NCI-H2081 (cell line): ENCODE measurements at places on chromosomes 16 and 17.

- peak; percentile 86 for DNase-seq
Measured at GRCh38 chr17:47949197-47949759, 7.9 kb downstream of the PNPO start.

DNA sequence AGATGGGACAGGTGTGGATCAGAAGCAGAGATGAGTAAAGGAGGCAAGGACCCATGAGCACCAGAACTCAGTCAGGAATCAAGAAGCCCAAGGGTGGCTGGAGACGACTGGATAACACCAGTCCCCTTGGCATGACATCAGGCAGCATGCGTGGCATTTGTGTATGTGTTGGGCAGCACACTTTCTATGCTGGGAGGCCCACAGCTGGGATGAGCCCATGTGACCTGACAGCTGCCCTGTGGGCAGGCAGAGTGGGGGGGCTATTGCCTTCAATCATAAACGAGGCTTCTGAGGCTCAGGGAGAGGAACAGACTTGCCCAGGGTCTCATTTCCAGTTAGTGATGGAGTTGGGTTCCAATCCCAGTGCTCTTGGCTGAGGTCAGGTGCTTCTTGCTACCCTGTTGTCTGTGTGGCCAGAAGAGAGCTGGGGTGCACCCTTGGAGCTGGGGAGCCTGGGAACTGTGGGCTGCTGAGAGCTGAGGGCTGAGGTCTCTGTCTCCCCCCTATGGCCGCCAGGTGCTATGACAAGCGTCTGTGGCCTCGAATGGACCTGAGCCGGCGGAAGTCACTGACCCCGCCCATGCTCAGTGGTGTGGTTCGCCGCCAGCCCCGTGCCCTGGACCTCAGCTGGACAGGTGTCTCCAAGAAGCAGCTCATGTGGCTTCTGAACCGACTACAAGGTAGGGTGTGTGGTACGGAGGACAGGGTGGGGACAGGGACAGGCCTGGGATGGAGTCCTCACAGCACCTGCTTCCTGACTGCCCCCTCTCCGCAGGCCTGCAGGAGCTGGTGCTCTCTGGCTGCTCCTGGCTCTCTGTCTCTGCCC lies 7.1 kb upstream of the ORAI3 start:
- peak; percentile 53 for DNase-seq

DNA sequence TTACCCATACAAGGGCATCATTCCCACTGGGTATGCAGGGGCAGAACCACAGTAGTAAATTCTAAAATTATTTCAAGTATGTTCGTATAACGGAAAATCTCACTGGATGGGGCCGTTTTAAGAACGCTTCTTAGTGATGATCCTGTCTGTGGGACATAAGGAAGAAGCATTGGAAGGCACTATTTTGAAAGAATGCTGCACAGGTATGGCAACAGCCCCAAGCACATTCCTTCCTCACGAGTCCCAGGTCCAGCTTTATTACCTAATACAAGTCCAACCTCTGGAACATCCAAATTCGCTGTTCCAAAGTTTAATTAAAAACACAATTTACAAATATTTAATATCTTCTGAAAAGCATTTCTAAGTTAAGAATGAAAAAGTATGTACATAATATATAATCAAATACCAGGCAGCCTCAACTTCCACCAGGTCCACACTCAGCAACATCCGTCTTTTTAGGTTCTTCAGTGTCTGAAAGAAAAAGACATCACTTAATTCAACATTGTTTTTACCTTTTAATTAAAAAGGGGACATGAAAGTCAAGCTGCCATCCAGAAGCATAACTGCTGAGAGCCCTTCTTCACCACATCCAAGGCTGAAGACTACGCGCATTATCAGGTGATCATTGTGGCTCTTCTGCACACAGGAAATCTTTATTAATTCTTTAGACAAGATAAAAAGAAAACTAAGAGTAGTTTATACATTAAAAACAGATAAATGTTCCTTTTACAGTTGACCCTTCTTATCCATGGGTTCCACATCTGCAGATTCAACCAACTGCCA lies 49.8 kb downstream of the BRD7 start:
- no peak for DNase-seq

GRCh38 chr17:71942626-71943025 lies 178.2 kb upstream of the SOX9 start:
- DNase-seq, result no peak

DNA sequence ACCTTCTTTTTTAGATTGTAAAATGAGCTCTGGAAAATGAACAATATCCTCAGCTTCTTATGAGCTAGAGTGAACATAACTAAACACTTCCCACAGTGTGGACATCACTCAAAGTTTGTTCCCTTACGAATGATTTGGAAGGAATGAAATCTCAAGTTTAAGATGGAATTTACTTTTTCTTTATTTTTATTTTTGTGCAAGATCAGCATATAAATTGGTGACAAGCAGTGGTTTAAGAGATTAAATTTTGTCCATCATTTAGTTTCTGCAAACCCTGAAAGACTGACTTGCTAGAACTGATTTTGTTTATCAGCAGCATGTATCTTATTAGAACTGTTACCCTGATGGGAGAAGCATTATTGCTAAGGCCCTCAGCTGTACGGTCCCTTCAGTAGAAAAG lies 420.1 kb downstream of the CDH8 start:
- DNase-seq, result no peak

- no peak for DNase-seq
Measured at GRCh38 chr16:85190572-85190971, 78.3 kb upstream of the CIBAR2 start.

DNA sequence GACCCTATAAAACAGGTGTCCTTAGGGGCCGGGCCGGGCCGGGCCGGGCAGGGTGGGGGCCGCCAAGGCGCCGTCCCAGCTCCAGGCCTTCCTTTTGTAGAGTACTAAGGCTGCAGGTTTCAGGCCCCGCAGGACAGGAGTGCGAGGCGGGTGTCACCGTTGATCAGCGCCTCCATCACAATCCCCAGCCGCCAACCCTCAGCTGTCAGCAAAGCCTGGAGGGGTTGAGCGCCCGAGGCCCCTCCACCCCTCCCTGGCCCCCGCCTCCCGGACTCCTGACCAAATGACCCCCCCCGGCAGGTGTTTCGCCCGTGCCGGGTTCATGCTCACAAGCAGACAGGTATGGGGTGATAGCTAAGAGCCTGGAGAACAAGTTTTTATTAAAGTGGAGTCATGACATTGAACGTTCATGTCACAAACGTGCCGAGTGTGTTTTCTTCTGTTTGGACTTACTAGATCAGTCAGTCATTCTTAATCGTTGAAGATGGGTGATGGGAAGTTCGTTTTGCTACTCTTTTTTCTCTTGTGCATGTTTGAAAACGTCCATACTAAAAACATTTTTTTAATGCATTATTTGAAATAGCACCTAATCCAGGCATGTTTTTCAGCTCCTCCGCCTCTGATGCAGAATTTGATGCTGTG lies 534 bp downstream of the ARL2BP start:
- peak; percentile 19 for DNase-seq

- no peak for DNase-seq
Measured at GRCh38 chr16:17299790-17300189, 171.0 kb downstream of the XYLT1 start.

GRCh38 chr16:2836646-2837508 lies 6.8 kb downstream of the ZG16B start:
- no peak for DNase-seq

DNA sequence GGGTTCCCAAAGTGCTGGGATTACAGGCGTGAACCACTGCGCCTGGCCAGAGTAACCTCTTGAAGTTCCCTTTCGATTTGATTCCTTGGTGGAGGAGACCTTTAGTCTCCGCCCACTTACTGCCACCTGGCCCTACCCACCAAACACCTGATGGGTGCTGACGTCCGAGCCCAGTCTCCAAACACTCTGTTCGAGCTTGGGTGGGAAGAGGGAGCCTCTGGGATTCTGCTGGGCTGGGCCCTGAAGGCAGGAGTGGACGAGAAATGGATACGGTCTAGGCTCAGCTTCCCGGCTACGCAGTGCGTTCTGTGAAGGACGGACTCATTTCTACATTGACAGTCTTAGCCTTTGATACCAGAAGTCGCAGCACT lies 870 bp upstream of the ITGA3 start:
- DNase-seq, result peak; percentile 75

DNA sequence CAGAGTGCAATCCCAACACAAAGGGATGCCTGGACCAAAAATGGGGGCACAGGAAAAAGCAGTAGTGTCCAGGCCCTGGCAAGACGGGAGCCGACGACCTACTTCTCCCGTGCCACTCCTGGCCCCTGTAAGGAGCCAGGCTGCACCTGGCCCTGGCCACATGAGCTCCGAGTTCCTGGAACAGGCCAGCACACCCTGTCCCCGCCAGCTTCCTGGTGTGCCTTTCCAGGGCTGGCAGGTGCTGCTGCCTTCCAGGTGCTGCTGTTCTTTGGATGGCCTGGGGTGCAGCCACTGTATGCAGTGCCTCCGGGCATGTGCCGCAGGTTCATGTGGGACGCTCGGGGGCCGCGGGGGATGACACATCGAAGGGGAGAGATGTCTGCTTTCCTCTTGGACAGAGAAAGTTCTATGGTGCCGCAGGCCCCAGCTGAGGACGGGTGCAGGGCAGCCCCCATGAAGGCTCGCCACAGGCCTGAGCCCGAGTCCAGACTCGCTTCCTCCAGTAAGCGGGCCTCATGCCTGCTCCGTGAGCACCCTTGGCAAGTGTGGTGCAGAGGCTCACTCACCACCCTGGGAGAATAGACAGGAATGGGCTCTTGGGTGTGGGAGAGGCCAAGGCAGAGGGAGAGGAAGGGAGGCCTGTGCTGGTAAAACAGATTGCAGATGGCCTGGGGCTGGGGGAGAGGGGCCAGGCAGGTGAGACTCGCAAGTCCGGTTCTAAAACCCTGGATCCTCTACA lies 54.7 kb upstream of the FASN start:
- peak; percentile 81 for DNase-seq

GRCh38 chr16:53457670-53458069 lies 23.4 kb downstream of the RBL2 start:
- no peak for DNase-seq

DNA sequence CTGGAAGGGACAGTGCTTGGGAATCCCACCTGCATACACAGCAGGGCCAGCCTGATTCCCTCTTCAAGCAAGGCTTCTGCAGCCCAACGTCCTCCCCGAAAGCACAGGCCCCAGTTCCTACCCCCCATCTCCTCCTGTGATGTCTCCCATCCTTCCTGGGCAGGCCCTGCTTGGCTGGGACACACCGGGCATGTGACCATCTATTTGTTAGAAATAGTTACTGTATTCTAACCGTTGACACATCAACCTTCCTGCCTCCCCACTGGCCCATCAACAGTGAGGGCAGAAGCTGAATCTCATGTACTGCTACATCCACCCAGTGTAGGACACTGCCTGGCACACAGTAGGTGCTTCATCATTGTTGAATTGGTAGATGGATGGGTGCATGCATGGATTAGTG lies 10.7 kb downstream of the PRR29 start:
- DNase-seq, result no peak

- no peak for DNase-seq
Measured at GRCh38 chr16:72932050-72932449, 115.9 kb downstream of the ZFHX3 start.

DNA sequence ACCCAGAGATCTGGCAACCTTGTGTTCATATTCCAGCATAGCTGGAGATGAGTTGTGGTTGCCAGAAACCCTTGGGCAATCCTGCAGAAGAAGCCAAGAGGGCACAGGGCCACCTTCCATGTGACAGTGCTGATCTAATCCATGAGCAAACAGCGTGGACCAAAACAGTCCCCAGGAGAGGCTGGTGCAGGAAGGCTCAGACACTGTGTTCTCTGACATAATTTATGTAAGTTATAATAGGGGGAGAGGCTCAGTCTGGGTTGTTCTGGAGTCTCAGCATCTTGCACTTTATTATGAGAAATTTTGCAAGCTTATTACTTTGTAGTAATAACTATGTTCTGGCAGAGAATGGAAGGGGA lies 273.9 kb downstream of the HAPSTR1 start:
- DNase-seq, result no peak

DNA sequence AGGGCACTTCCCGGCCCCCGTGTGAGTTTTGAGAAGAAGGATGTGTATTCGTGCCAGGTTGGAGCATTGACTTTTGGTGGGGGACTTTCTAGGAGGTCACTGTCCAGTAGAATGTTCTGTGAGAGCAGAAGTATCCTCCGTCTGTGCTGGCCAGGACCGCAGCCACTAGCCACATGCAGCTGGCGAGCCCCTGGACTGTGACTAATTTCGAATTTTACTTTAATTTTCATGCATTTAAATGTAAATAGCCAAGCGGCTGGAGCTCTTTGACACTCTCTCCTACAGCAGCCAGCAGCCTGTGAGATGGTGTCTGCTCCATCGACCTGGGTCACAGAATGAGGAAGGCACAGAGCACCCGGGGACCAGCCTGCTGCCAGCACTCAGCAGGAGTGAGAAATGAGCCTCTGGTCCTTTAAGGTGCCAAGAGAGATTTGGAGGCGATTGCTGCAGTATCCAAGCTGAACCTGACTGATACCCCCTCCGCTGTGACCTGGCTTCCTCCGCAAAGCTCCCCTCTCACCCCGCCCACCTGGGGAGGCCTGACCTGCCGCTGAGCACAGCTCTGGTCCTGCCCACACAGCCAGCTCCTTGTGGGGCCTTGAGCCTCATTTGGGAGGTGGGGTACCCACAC lies 7.8 kb downstream of the ATP2A3 start:
- no peak for DNase-seq

- no peak for DNase-seq
Measured at GRCh38 chr16:13944816-13945215, 24.9 kb downstream of the ERCC4 start.

- no peak for DNase-seq
Measured at GRCh38 chr16:54506214-54506580, 219.6 kb upstream of the IRX3 start.

DNA sequence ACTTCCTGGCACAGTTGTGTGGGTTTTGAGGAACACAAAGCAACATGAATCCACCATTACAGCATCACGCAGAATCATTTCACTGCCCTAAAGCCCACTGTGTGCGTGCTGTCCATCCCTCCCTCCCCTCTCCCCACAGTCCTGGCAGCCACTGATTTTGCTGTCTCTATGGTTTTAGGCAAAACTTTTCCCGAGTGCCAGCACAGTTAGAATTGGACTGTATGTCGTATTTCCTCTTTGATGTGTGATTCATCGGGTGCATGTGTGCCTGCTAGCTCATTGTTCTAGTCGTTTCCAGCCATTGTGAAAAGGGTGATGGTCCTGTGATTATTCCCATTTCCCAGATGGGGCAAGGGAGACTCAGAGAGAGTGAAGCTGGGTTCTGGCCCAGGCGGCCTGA lies 12.7 kb downstream of the KLHL36 start:
- DNase-seq, result no peak

DNA sequence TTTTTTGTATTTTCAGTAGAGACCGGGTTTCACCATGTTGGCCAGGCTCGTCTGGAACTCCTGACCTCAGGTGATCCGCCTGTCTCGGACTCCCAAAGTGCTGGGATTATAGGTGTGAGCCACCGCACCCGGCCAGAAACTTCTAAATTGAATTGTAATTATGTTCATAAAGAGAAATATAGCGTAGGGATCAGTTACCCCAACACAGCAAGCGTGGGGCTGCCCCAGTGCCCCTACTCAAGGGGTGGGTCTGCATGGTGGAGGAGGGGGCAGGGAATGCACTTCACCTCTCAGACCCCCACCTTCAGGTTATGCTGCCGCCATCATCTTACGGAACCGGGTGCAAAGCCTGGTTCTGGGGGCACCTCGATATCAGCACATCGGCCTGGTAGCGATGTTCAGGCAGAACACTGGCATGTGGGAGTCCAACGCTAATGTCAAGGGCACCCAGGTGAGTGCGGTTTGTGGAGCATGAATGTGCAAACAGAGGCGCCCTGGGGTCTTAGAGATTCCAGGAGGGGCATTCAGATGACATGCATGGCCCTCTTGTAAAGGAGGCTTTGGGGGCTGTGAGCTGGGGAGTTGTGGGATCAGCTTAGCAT lies 18.0 kb downstream of the ITGAM start:
- DNase-seq, result no peak
